ENCODE measurements at places on chromosomes 3 and 15. TPM values are rescaled to one million over a fixed set of nuclear protein-coding genes. Genes with fewer than 3 reads are reported as not detected.

ERC2 gene
- not detected for total RNA-seq

TMEM87A gene
- total RNA-seq, result 30.4 TPM

DNA sequence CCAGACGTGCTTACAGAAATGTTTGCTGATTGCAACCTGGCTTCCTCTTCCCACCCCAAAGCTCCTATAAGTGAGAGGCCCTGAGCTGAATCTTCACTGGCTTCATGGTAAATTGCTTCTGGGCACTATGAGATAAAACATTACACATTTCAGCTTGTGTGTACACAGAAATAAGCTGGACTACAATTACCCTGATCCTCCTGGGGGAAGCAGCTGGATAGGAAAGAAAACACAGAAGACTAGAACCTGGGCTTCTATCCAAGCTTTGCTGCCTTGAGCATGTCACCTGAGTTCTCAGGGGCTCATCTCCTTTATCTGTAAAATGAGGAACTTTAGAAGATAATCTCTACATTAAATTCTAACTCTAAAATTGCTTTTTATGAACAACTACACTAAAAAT is 40.3 kb downstream of the THBS1 start:
- DNase-seq, result no peak

DNA sequence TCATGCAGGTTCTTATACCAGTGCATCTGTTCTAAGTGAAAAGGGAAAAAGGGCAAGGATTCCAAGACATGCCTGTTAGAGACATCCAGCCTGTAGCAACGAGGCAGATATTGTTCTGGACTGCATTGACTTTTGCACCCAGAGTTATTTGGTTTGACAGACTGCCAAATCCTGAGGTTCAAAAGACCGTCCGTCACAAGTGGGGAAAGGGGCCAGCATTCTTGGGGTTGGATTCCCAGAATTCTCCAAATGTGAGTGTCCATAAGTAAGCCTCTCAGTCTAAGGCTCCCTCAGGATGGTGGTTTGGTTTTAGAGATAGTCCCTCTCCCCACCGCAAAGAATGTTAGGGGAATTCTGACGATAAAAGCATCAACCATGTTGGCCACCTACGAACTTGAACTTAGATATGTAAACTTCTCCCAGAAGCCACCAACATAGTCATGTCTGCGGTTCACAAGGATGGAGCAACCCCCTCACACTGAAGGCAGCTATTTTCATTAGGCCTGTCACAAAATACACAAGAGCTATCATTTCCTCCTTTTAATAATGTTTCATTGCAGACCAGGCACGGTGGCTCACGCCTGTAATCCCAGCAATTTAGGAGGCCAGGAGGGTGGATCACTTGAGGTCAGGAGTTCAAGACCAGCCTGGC is 13.6 kb upstream of the LACTB start:
- DNase-seq, result no peak

GRCh38 chr3:150931745-150932144 is 26.5 kb upstream of the MINDY4B start:
- DNase-seq, result no peak

- no peak for DNase-seq
Measured at GRCh38 chr15:66240240-66240794, 13.2 kb downstream of the MEGF11 start.
